NCI-H510A (cell line): ENCODE measurements at places on chromosomes 3 and 15.
A peak's percentile ranks its signal among the peaks of the same experiment; 100 is the strongest.

DNA sequence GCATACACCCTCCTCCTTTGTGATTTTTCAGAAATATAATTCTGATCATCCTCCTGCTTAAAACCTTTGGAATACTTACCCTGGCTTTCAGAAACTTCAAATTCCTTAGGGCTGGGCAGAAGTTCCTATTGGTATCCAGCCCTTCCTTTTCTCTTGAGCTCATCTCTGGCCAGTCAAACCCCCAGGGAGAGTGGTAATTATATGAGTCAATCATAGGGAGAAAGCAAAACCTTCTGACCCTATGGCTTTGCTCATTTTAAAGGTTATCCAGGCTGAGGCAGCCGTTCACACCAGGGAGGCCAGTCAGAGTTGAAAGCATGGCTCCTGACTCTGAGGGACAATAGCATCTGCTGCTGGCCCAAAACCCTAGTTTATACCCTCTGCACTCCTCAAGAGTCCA, 23.9 kb upstream of the CTNNB1 start:
- no peak for DNase-seq

- no peak for DNase-seq
Observed at GRCh38 chr3:125582707-125583106, 12.6 kb downstream of the OSBPL11 start.

GRCh38 chr15:99252326-99252725, 1.0 kb downstream of the LRRC28 start:
- DNase-seq = no peak

- no peak for DNase-seq
Observed at GRCh38 chr3:70038693-70039092, 39.2 kb downstream of the SAMMSON start.

DNA sequence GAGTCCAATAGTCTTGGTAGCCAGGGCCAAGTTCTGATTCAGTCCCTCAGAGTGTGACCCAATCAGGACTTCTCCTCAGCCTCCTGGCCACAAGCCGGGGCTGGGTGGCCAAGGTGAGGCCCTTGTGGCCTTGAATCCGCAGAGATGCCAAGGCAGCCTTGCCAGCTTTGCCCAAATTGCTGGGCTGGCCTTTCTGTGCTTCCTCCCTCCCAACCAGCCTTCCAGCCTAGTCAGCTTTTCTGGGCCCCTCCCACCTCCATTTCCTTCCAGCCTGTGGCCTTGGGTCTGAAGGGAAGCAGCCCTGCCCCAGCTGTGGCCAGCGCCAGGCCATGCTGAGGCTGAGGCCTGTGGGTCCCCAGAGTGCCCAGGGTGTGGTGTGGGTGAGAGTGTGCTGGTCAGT, 34.3 kb upstream of the ANKDD1A start:
- DNase-seq = no peak

DNA sequence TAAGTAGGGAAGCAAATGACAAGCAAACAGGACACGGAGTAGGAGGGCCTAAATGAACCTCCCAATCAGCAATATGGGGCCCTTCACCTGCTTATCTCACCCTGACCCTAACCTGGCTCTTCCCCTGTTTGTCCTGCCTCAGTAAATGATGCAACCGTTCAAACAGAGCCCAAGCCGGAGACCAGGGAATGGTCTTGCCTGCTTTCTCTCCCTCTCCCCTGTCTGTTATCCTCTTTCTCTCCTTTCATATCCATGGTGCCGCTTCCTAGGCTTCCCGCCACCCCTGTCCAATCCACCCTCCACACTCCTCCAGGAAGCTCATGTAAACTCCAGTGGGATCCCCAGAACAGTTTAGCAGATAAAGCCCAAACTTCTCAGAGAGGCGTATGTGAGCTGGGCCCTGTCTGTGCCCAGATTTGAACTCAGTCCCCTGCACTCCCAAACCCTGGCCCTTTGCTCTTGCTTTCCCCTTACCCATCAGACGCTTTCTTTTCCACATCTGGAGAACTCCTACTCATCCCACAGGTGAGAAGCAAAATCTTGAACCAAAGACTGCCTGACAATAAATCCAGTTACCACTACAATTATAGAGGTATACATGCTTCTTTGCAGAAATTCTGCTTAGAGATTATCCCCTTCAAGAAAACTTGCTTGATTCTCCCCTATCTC, 45.7 kb upstream of the STT3B start:
- no peak for DNase-seq

GRCh38 chr3:135040321-135041240, 245.5 kb downstream of the EPHB1 start:
- DNase-seq = no peak

- no peak for DNase-seq
Observed at GRCh38 chr15:73897441-73898261, 24.3 kb downstream of the TBC1D21 start.

DNA sequence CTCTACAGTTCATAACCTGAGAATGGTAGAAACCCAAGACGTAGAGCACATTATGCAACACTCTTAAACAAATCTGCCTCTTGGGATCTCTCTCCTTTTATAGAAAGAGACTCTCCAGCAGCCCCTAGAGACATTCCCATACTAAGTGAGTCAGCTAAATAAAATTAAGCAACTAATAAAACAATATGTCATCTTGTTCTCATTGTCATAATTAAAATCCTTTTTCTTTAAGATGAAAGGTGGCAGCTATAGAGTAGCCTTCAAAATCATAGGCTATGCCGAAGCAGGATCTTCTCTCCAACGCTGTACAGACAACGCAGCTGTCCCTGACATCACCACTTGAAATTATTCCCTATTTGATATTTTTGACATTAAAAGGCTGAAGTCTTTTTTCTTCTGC, 790.0 kb downstream of the FHIT start:
- no peak for DNase-seq

GRCh38 chr3:109548192-109548938, 211.0 kb upstream of the DPPA4 start:
- no peak for DNase-seq

DNA sequence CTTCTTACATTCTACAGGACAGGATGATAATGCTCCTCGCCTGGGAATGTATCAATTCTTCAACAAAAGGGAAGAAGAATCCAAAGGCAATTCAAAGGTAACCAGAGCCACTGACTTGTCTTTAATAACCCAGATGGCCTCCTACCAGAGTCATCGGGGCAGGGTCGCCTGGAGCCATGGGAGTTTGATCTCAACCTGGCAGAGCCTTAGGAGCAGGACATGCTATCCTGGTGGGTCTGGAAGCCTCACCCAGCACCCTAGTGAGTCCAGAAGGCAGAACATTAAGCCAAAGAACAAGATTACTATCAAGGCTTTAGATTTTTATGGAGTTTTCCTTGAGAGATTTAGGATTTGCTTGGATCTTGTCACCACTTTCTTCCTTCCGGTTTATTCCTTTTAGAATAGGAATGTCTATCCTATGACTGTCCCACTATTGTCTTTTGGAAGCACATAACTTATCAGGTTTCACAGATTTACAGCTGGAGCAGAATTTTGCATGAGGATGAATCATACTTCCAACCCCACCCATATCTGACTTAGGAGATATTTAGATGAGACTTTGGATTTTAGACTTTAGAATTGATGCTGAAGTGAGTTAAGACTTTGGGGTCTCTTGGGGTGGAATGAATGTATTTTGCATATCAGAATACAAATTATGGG, 330.3 kb upstream of the GOLIM4 start:
- no peak for DNase-seq

GRCh38 chr3:156368189-156368588, 186.7 kb downstream of the SSR3 start:
- DNase-seq = no peak

GRCh38 chr15:60382773-60383674, 14.8 kb downstream of the ANXA2 start:
- DNase-seq = no peak

DNA sequence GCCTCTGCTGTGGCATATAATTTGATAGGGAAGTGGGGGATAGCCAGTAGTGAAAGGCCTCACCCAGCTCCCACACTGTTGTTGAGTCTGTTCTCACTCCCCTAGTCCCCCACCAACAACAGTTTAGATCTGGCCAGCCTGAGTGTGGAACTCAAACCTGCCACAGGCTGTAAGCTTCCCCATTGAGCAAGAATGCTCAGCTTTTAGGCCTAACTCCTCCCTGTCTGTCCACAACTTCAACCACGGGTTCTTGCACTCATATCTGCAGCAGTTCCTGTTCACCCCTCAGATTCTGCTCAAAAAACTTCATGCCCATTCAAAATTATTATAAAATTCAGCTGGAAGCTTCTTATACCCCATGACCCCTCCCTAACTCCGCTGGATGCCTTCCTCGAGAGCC, 975.1 kb downstream of the NSUN3 start:
- no peak for DNase-seq

DNA sequence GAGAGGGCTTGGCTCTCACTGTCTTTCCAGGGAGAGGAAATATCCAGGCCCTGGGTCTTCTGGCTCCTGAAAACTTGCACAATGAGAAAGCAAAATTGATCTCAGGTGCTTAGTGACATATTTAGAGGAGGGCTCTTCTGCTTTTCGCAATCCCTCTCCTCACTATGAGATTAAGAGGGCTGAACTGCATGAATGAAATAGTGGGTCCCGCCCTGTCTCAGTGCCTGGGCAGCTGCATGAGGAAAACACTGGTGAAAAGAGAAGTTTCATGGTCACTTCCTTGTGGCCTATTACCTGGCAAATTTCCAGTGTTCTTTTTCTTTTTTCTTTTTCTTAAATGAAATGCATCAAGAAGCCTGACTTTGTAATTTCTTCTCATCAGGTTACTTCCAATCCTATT, 73.5 kb downstream of the TRAK1 start:
- no peak for DNase-seq

- no peak for DNase-seq
Observed at GRCh38 chr3:4551051-4551711, 58.0 kb downstream of the ITPR1 start.

GRCh38 chr3:47956521-47956920, 59.7 kb downstream of the MAP4 start:
- DNase-seq = no peak

DNA sequence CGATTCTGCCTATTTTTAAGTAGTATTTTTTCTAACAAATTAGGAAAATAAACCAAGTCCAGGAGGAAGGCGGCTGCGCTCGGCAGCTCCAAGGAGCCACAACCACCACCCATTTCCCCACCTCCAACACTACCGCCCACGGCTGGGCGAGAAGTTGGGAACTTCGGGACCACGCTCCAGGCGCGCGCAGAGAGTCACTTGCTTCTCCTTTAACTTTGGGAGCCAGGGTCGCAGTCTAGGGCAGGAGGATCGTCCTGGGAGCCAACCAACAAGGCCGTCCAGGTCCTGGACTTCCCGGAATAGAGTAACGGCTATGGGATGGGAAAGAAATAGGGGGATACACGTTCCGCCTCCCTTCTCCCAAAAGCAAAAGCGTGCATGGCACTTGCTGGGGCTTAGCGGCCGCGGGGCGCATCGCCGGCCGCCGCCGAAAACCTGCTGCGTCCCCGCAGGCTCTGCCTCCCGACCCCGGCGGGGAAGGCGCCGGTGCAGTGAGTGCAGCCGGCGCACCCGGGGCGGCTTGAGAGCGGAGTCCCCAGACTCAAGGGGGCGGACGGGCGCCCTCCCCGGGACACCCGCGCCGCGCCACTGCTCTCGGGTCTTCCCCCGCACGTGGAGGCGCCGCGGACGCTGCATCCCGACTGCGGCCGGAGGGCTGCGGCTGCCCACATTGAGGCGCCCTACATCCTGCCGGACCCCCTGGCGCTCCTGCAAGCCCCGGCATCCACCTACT, 699 bp downstream of the MEGF11 start:
- no peak for DNase-seq

DNA sequence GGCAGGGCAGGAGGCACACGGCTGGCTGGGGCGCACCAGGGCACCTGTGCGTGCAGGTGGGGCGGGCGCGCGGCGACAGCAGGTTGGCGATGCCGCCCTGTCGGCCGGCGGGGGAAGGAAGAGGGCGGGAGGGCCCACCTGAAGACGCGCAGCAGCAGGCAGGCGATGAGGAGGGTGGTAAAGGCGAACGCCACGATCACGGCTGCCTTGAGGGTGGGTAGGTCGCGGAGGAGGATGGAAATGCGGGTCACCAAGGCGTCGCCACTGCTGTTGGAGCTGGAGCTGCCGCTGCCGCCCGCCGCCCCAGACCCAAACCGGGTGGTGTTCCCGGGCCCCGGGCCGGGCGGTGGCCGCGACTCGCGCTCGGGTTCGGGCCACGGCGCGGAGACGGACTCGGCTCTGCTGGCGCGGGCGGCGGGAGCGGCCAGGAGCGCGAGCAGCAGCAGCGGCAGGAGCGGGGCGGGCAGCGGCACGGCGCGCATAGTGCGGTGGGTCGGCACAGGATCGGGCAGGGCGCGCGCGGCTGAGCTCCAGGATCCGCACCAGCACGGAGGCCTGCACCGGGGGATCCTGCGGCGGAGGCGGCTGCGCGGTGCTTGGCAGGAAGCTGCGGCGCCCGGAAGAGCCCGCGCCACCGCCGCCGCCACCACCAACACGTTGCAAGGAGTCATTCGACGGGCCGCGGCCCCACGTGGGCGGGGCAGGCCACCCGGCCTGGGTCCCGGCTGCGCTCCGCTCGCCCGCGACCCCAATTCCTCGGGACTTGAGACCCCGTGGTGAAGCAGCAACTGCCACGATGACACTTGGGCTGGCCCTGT, at the start of gene FAM174B:
FAM174B (minus strand) TSS at position 598 of the 818 bp plus-strand sequence.
- DNase-seq = peak; percentile 40

- DNase-seq = no peak
Observed at GRCh38 chr15:45732662-45733061, 97.8 kb downstream of the SQOR start.

DNA sequence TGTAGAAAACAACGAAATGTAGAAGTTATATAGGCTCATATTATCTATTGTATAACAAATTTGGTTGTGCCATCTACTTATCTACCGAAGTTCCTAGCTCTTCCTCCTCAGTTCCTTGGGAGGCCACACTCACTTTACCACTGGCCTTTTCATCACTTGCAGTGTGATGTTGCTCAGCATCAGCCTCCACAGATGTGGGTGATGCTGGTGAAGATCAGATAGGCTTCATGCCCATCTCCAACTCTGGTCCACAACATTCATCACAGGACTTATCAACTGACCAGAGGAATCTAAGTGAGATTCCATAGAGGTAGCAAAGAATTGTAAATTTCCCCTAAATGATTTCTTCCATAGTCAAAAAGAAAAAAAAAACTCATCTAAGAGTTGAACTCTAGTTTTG, 8.4 kb downstream of the CD200 start:
- no peak for DNase-seq

- DNase-seq = no peak
Observed at GRCh38 chr3:12445523-12446240, 38.6 kb upstream of the TSEN2 start.

- DNase-seq = no peak
Observed at GRCh38 chr3:106423321-106424225, 554.8 kb upstream of the CBLB start.

GRCh38 chr3:81953111-81953510, 191.7 kb upstream of the GBE1 start:
- DNase-seq = no peak

DNA sequence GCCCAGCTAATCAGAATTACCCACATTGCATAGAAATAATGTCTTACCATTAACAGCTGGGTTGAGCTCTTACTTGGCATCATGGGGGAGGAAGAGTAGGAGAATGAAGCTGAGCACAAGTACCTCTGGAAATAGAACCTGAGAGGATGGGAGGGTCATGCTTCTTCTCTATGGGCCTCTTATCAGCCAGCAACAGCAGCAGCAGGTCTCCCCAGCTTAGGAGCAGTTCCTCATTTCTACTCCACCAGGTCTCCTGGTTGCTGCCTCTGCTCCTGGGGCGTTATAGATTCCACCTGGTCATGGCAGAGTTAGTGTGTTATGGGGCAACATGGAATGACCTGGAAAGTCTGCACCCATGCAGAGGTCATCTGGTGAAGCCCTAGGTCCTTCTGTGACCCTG, 3.4 kb downstream of the FSD2 start:
- no peak for DNase-seq
